SHP77 (cell line): ENCODE measurements at places on chromosomes 3 and 15.
A peak's percentile ranks its signal among the peaks of the same experiment; 100 is the strongest.

DNA sequence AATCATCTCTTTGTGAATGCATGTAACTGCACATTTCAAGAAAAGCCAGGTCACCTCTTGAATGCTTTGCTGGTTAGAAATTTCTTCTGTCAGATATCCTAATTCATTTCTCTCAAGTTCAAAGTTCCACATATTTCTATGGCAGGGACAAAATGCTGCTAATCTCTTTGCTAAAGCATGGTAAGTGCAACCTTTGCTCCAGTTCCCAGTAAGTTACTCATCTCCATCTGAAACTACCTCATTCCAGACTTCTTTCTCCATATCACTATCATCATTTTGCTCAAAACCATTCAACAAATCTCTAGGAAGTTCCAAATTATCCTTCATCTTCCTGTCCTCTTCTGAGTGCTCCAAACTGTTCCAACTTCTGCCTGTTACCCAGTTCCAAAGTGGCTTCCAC lies 230.6 kb downstream of the ZMAT3 start:
- no peak for DNase-seq

GRCh38 chr3:112585782-112586181 lies 23.9 kb downstream of the SLC35A5 start:
- DNase-seq: no peak

DNA sequence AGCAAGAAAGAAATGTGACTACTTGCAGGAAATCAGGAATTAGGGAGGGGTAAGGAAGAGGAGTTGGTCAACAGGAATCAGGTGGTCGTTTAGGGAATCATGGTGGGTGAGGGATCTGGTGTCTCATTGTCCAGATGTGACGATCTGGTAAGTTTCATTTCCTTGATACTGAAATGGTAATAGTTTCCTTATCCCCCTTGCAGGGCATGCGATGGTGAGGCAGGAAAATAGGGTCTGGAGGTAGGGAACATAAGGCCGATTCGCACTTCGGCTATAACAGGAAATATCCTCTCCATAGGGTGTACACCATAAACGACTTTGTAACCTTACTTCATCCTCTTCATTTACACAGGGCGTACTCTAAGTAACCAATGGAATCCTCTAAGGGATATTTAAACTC lies 574 bp upstream of the LRRC34 start:
- DNase-seq: no peak

- DNase-seq: no peak
These were observed 968 bp upstream of the TMEM266 start for GRCh38 chr15:76058714-76059319.

DNA sequence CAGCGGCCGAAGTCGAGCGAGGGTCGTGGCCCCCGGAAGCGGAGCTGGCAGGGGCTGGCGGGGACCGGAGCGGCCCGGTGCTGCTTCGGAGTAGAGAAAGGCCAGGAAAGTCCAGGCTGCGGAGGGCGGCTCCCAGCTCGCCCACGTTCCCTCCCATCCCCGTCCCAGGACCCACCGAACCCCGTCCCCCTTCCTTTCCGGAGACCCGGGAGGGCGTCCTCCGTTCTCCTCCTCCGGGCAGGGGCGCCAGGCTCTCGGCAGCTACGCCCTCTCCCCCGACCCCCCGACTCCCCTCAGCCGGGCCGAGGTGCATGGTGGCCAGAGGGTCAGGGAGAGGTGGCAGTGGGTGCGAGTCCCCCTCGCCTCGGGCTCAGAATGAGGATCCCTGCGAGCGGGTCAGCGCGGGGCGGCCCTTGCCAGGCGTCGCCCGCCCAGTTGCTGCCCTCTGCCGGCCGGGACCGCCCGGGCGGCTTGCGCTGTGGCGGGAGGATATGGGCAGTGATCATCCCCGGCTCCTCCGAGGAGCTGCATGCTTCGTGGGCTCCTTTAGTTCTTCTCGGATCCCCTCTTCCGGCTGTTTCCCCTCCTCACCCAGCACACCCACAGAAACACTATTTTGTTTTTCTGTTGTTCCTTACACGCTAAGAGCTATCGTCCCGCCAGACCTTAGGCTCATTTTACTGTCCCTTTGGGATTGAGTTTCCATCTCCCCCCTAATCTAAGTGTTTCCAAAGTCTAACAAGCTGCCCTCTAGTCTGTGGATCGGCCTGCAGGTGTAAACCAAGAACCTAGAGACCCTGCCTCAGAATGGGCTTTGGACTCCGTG lies 744 bp upstream of the ALDH1A2 start:
- DNase-seq: no peak

- no peak for DNase-seq
These were observed 72.6 kb downstream of the SLC6A11 start for GRCh38 chr3:10888518-10889090.

- no peak for DNase-seq
These were observed 26.4 kb upstream of the VILL start for GRCh38 chr3:37964146-37964545.

DNA sequence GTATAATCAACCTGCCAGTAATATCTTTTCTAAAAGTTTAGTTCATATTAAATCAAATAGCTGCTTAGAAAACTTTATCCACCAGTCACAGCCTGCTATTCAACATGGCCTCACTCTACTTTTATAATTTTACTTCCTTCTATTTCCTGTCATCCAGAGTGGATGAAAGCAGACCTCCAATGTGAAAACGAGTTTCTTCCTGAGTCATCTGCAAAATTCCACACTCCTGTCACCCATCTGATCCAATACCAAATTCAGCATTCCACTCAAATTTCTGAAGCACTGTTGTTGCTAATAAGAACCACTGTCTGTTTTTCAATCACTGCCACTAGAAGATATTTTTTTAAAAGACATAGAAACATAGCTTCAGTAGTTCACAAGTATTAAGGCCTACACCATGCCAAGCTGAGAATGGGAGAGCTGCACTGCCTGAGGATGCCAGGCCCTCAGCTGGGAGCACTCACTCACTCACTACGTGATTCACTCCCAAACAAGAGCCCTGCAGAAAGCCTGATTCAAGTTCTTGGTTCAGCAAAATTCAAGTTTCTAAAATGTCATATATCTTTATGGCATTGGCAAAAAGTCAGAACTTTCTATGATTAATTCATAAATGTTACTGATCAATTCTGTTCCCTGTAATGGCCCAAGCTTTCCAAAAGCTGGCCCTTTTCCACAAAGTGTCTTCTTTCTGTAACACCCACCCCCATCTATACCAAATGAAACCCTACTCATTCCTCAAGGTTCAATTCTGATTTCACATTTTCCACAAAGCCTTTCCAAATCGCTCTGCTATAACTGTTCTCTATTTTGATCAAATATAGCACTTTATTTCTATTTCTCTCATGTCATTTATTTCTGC lies 82.9 kb downstream of the FSIP1 start:
- no peak for DNase-seq

DNA sequence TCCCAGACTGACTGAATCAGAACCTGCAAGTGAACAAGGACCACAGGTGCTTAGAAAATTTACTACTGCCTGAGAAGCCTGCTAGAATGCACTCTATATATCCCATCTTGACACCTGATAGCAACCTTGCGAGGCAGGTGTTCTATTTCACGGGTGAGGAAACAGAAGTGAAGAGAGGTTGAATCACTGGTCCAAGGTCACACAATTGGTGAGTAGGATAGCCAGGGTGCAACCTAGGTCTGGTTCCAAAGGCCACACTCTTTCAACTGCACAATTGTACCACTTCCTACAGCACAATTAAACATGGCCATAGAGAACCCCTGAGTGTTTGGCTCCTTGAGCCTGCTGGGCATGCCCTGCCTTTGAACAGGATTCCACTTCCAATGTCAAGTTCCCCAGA lies 87.0 kb downstream of the RAB11A start:
- DNase-seq: no peak

DNA sequence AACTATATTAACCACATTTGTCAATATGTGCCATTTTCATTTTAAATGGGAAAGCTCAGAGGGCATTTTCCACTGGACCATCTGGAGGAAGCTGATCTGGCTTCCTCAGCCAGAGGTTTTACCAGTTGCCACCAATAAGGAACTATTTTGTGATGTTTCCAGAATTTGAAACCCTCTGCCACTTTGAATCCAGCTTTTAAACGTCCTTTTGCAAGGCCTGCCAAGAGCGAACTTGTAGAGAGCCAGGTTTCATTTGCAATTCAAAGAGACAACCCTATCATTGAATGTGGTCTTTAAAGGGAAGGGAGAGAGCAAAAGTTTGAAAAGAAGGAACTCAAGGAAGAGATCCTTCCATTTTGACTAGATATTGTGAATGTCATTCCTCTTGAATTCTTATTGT lies 123.3 kb upstream of the CHL1 start:
- no peak for DNase-seq

DNA sequence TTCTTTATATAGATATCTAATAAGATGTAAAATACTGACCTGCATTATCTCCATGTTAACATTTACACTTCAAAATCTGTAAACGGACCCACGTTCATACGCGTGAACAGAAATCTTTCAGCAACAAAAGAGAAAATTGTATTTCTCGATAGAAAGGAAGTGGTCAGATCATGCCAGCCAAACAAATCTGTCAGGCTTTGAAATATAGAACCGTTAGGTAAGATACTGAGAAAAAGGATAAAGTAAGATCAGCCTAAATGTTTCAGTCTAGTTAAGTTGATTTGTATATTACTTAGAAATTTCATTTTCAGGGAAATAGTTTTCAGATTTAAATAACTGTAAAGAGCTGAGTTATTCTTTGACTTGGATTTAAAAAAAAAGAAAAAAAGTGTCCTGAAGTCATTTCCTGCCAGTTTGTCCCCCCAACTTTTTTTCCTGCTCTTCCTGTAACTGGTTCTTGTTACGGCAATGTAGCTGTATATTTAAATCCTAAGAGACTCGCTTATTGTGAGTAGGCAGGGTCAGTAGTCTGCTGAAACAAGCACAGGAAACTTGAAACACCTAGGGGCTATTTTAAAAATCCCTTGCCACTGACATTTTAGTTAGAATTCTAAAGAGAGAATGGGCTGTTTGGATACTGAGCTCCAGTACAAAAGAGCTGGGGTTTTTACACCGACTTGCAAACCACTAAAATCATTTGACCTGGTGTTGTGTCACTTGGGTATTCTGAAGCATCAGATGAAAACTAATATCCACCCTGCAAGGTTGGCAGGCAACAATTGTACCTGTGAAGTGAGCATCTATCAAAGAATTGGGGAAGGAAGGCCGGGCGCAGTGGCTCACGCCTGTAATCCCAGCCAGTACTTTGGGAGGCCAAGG lies 237.5 kb downstream of the UBE2E2 start:
- DNase-seq: no peak

GRCh38 chr3:15287565-15288330 lies 44.6 kb downstream of the SH3BP5 start:
- no peak for DNase-seq

GRCh38 chr3:14623569-14624051 lies 28.0 kb upstream of the CCDC174 start:
- DNase-seq: no peak

- no peak for DNase-seq
These were observed 14.0 kb downstream of the IGDCC3 start for GRCh38 chr15:65363766-65364165.

- no peak for DNase-seq
These were observed 759.2 kb upstream of the CFAP20DC start for GRCh38 chr3:59809016-59809415.

- peak; percentile 6 for DNase-seq
These were observed 3.7 kb downstream of the PBRM1 start for GRCh38 chr3:52682016-52682415.

DNA sequence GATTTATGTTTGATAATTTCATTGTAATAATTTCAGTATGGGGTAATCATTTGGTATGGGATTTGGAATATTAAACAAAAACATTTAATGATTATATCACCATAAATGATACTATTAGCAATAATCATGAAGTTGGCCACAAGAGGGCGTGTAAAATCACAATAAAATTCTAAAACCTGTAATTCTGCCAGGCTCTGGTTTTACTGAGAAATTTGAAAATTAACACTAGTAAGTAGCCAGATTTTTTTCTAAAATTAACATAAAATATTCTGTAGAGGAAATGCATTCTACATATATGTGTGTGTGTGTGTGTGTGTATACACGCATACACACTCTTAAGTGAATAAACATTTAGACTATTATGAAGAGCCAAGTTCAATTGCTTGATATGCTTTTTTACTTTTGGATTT lies 40.5 kb downstream of the FEZF2 start:
- DNase-seq: no peak

DNA sequence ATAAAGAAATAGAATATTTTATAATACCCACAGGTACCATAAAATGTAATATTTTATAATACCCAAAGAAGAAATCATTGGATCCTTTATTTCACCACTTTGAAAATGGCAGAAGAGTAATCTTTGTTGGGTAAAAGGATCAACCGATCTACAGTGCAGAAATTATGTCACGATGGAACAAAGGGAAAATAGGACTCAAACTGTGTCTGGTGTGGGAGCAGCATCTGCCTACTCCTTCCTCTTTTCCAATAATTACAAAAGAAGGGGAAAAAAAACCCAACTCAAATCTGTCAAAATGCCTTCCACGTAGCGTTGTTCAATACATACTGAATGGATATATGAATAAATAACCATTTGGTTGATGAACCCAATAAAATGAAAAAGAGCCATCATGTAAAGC lies 492.6 kb upstream of the TBL1XR1 start:
- DNase-seq: no peak

- DNase-seq: peak; percentile 71
These were observed 12.9 kb downstream of the CCDC80 start for GRCh38 chr3:112627919-112628466.

DNA sequence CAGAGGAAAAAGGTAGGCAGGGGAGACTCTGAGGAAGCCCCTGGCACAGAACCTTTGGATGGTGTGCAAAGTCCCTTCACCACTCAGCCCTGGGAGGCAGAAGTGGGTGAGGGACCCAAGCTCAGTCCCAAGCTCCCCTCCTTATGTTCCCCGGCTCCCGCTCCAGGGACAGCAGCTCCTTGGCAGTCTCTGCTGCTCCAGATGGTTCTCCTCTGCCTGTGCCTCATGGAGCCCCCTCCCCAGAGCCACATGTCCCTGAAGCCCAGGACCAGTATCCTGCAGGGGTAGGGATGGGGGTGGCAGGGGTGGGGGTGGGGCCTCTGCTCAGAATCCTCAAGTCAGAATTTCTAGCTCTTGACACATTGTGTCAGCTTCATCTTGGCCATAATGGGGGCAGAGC lies 8.0 kb upstream of the CAMKV start:
- no peak for DNase-seq

GRCh38 chr15:26242565-26243071 lies 379.5 kb upstream of the ATP10A start:
- DNase-seq: no peak

- no peak for DNase-seq
These were observed 155.7 kb downstream of the LPP start for GRCh38 chr3:188309437-188310269.

- no peak for DNase-seq
These were observed 15.3 kb upstream of the EPHB3 start for GRCh38 chr3:184546252-184546651.

GRCh38 chr15:70466895-70467529 lies 296.3 kb downstream of the UACA start:
- DNase-seq: peak; percentile 37

DNA sequence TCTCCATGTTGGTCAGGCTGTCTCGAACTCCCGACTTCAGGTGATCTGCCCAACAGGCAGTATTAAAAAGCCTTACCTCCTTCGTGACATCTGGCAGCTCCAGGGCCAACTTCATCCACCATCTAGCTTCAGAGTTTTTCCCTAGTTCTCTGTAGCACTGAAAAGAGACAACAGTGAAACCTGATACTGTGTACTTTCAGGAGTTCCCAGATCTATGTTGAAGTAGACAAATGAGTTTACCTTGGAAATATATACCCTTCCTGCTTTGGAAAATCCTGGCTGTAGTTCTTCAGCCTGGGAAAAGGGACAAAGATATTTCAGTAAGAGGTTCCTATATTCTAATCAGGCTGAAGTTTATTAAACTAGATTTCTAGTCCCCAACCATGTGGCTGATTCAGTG lies 18.0 kb downstream of the RMDN3 start:
- no peak for DNase-seq

- no peak for DNase-seq
These were observed 67.5 kb downstream of the PROS1 start for GRCh38 chr3:93906245-93906644.
